Activated B cell treated with CpG ODN at 0.5 μM for 24 hours (primary cell): ENCODE measurements at places on chromosomes 5 and 9. TPM values are rescaled to one million over a fixed set of nuclear protein-coding genes. Genes with fewer than 3 reads are reported as not detected.

DNA sequence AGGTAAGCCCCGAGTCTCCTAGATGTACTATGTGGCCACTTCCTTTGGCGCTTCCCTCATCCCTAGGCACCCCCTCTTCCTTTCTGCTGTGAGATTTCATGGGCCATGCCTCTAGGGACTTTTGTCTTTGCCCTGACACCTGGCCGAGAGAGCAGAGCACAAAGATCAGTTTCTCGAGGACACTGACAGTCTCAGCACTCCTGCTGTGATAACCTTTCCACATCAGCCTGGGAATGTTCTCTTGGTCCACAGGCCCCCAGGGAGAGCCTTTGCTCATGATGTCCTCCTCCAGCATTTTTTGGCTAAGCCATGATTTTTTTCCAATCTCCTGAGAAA is 127.0 kb upstream of the CPEB4 start:
- no peaks in the 10 kb centered on the region for H3K36me3 ChIP-seq
- H3K27ac ChIP-seq = no peak overlapping the region
- peaks cover 20% of the 10 kb centered on the region for H3K4me1 ChIP-seq

UBLCP1 gene
- total RNA-seq = 40.3 and 44.8 TPM in 2 replicates

FRRS1L gene
- not detected in 2 replicates for total RNA-seq

GRCh38 chr5:63743096-63743798 is 219.0 kb downstream of the HTR1A start:
- H3K27me3 ChIP-seq = no peaks in the 10 kb centered on the region
- H3K36me3 ChIP-seq = no peaks in the 10 kb centered on the region
- H3K27ac ChIP-seq = no peak overlapping the region
- H3K4me3 ChIP-seq = no peak overlapping the region
- H3K4me1 ChIP-seq = no peaks in the 10 kb centered on the region
- DNase-seq = no peak

- DNase-seq = no peak
- H3K36me3 ChIP-seq = no peaks in the 10 kb centered on the region
- H3K4me3 ChIP-seq = no peak overlapping the region
Observed at GRCh38 chr5:36529142-36529541, 77.3 kb upstream of the SLC1A3 start.

GRCh38 chr9:135046739-135047350 is 40.6 kb upstream of the OLFM1 start:
- H3K27me3 ChIP-seq = peaks cover 19% of the 10 kb centered on the region
- DNase-seq = no peak

TOMM5 gene
- total RNA-seq = 77.8 and 80.3 TPM in 2 replicates

GRCh38 chr5:1004461-1005248 is 3.9 kb upstream of the NKD2 start:
- peak overlapping the region; percentile 71 for H3K4me3 ChIP-seq
- H3K27me3 ChIP-seq = peaks cover 38% of the 10 kb centered on the region
- H3K4me1 ChIP-seq = peaks cover 15% of the 10 kb centered on the region
- DNase-seq = peak; percentile 31
- H3K27ac ChIP-seq = no peak overlapping the region

DNA sequence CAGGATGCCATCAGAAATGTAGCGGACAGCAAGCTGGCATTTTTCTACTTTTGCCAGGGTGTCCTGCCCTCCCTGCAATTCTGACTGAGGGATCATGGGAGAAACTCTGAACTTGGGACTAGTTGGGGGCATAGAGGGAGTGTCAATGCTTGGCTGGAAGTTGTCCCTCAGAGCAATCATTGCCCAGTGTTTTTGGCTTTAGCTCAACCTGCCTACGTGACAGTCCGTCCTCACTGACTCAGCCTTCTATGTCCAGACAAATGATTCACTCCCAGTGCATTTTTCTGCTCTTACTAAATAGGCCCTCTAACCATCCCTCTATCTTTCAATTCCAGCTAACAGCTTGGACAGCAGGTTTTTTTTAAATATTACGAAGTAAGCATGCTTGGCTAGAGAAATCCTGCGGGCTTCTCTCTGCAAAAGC is 627.4 kb downstream of the TLR4 start:
- no peaks in the 10 kb centered on the region for H3K27me3 ChIP-seq
- H3K4me3 ChIP-seq = no peak overlapping the region
- no peaks in the 10 kb centered on the region for H3K36me3 ChIP-seq
- DNase-seq = no peak
- H3K4me1 ChIP-seq = no peaks in the 10 kb centered on the region

GBGT1 gene
- 42.2 and 49.5 TPM in 2 replicates for total RNA-seq

DNA sequence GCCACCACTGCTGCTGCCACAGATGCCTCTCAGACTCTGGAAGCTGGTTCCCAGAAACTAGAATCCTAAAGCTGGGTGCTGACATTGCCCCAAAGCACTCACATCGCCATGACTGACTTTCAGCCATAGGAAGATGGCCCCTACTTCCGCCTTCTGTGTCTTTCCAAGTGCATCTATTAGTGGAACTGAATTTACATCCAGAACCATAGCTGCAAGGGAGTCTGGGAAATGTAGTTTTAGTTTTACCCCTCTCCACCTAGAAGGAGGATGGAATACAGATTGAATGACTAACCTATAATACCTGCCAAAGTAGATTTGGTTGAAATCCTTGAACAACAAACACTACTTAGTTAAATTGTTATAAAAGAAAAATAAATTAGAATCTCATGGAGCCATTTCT is 118.8 kb downstream of the RASGRF2 start:
- DNase-seq = no peak
- H3K27me3 ChIP-seq = peaks cover 6% of the 10 kb centered on the region
- no peaks in the 10 kb centered on the region for H3K36me3 ChIP-seq
- H3K4me1 ChIP-seq = no peaks in the 10 kb centered on the region
- no peak overlapping the region for H3K4me3 ChIP-seq

DNA sequence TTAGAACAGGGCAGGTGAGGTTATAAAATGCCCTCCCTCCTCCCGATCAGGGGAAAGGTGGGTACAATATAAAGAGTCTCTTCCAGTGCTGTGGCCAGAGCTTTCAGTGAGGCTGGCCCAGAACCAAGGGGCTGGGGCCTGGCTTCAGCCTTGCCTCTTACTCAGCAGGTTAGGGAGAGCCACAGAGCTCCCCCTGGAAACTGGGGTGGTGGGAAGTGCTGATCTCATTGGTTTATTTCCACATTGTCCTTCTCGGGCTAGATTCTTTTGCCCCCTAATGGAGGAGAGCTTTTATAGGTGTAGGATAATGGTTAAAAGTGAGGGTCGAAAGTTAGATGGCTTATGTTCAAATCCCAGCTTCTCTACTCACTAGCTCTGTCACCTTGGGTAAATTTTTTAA is 186.7 kb upstream of the TBC1D2 start:
- H3K4me1 ChIP-seq = no peaks in the 10 kb centered on the region
- DNase-seq = no peak
- peaks cover 2% of the 10 kb centered on the region for H3K27me3 ChIP-seq
